ENCODE measurements at places on chromosomes 12 and 14. TPM values are rescaled to one million over a fixed set of nuclear protein-coding genes. Genes with fewer than 3 reads are reported as not detected.

- no peak for DNase-seq
These were observed 274.0 kb downstream of the VRK1 start for GRCh38 chr14:97071177-97071576.

DNA sequence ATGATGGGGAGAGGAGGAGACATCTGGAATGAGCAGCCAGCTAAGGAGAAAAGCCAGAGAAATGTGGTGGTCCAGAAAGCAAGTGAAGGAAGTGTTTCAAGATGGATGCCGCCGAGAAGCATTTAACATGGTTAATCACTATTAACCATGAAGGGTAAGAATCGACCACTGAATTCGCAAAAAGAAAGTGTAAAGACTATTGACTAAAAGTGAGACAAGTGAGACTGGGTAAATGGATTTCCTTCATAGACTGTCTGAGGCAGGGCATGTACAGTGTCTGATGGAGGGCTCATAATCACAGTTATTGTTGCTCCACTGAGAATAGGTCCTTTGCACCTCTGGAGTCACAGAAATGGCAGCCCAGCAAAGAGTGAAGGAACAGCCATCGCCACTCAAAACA is 25.3 kb upstream of the CLMN start:
- no peak for DNase-seq

DNA sequence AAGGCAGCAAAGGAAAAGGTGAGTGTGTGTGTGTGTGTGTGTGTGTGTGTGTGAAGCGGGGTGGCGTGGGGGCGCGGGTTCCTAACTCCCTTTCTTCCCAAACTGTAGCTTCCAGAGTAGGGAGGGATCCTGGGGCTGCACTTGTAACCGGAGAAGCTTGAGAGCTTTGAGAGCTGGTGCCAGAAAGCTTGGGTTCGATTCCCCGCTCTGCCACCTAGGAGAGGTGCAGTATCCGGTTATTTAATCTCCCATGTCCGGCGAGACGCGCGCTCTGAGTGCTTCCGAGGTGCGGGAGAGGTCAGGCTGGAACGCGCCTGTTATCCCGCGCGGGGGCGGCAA is 7.2 kb upstream of the RACGAP1 start:
- no peak for DNase-seq

- DNase-seq, result no peak
These were observed 6.1 kb upstream of the ASIC1 start for GRCh38 chr12:50051101-50051806.

DNA sequence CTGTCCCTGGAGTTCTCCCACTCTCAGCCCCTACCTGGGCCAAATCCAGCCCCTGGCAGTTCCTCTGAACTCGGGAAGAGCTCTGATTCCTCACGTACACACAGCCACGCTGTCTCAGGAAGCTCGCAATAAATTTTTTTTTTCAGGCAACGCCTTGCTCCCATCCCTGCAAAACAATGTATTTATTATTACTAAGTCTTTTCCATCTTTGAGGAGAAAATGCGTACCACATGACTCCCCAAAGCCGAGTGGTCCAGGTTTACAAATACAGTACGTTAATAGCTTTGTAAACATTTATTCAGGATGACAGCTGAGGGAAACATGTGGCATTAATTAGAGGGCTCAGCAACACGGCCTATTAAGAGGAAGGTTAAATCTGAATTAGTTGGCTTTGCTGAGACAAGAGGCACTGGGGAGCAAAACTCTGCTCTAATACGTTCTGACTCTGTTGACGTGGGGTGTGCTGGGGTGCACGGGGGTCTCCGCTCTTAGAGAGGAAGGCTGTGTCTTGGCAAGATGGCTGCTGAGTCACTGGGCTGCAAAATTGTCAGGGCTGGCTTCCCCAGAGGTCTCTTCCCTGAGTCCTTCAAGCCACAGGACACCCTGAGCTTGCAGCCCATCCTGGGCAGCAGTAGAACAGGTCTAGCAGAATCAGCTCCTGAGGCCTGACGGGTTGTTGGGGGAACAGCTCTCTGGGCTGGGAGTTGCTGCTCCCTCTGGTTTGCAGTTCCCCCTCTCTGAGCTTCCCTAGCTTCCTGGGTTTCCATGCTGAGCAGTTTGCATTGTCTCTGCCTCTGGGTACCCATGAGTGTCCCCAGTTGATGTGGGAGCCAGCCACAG is 185.2 kb upstream of the TBX3 start:
- no peak for DNase-seq

DNA sequence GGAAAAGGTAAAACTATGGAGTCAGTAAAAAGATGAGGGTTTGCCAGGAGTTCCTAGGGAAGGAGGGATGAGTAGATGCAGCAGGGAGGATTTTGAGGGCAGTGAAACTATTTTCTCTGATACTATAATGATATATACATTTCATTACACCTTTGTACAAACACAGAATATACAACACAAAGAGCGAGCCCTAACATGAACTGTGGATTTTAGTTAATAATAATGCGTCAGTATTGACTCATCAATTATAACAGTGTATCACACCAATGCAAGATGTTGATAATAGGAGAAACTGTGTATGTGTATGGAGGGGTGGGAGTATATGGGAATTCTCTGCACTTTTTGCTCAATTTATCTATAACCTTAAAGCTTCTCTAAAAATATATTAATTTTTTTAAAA is 404.3 kb upstream of the NOVA1 start:
- DNase-seq, result no peak

DNA sequence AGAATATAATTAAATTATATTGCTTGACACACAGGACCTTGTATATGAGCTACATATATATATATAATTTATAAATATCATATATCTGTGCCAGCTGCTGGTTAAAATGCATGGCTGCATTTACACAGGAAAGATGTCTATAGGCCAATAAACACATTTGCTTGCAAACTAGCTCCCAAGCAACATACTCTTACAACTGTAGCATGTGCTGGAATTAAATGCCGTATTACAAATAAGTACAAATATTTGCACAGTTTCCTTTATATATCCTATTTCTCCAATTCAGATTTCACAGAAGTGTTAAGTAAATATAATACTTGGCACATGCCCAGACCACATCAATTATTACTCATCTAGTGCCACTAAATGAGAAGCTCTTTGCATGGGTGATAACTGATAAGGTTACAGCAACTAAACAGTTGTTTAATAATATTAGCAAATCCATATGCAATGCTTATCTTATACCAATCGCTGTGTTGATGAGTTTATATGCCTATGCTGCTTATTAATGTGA is 66.7 kb upstream of the E2F7 start:
- no peak for DNase-seq

GRCh38 chr12:82842480-82842879 is 155.8 kb downstream of the TMTC2 start:
- no peak for DNase-seq

DNA sequence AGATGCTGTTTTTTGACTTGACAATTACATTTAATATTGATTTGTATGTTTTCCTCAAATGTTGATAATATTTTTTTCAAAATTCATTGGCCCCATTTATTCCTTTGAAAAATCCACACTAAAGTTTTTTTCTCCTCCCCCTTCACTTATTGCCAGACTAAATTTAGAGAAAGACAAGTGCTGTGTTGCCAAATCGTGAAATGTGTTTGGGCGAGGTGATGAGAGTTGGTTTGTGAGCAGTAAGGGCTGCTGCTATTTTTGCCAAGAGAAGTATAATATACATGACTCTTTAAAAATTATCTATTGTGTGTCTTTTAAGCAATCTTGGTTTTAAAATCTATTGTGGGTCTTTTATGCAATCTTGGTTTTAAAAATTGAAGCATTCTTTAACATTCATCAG is 188.9 kb downstream of the PPFIA2 start:
- DNase-seq, result no peak

- no peak for DNase-seq
These were observed 46.9 kb downstream of the RAD52 start for GRCh38 chr12:902581-902980.

- no peak for DNase-seq
These were observed 127.2 kb downstream of the BCAT1 start for GRCh38 chr12:24821691-24822090.

DNA sequence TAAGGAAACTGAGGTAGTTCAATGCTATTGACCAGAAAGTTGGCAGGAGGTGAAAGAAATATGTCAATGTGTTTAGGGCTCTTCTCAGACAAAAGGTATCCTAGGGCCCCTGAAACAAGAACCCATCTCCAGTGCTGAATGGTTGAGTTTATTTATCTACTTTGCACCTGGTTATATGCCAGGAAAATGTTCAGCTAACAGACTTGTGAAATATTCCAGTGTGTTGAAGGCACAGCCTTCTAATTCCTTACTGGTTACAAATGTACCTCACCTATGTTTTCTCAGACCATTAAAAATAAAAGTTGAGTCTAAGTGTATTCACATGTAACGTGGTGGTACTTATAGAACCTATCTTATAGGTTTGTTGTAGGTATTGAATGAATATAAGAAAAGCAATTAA is 511.7 kb upstream of the SEL1L start:
- DNase-seq, result no peak

- DNase-seq, result no peak
These were observed 3.1 kb downstream of the CACNA2D4 start for GRCh38 chr12:1915082-1915968.

DNA sequence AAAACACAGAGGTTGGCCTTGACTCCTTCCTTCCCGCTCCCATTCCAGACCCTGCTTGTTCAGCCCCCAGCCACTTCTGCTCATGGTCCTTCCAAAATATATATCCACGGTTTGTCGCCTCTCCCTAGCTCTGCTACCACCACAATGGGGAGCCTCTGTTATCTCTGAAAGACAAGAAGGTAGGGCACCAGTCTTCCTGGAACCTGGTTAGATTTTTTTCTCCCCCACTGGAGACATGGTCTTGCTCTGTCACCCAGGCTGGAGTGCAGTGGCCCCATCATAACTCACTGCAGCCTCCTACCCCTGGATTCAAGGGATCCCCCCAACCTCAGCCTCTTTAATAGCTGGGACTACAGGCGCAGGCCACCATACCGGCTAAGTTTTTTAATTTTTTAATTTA is 95.7 kb downstream of the PTPN11 start:
- DNase-seq, result no peak

DNA sequence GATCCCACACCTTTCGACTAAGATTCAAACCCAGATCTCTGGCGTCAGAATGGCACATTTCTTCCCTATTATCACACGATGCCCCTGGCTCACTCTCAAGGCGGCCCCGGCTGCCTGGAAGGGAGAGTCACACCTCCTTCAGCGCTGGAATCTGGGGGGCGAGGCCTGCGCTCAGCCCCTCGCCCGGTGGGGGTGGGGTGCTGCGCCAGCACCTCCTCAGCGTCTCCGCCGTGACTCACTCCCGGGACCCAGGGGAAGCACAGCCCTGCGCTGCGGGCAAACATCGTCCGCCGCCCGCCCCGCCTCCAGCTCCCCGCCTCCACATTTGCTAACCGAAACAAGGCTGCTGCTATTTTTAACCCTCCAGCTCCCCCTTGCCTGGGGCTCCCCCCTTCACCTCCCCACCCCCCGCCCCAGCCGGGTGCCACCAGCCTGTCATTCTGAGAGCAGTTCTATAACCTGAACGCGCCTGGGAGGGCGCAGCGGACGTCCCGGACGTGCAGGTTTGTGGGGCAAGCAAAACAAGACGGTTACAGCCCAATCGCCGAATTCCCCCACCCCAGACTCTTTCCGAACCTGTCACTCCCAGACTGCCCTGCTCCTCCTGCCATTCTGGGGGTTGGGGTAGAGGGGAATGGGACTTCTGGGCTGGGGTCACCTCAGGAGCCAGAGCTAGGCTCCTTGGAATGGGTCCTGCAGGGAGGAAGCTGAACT is 6.7 kb downstream of the HDAC7 start:
- DNase-seq, result peak; percentile 81

GRCh38 chr12:28620281-28620680 is 430.0 kb downstream of the CCDC91 start:
- no peak for DNase-seq

- DNase-seq, result no peak
These were observed 61.3 kb upstream of the DICER1 start for GRCh38 chr14:95218472-95219193.

- no peak for DNase-seq
These were observed 10.5 kb downstream of the SERPINA6 start for GRCh38 chr14:94312481-94313246.

- DNase-seq, result no peak
These were observed 60.6 kb downstream of the NCOR2 start for GRCh38 chr12:124506832-124507153.

- DNase-seq, result no peak
These were observed 21.5 kb downstream of the FAM222A start for GRCh38 chr12:109735051-109735521.

- no peak for DNase-seq
These were observed 11.8 kb upstream of the ENDOU start for GRCh38 chr12:47736877-47737676.

DNA sequence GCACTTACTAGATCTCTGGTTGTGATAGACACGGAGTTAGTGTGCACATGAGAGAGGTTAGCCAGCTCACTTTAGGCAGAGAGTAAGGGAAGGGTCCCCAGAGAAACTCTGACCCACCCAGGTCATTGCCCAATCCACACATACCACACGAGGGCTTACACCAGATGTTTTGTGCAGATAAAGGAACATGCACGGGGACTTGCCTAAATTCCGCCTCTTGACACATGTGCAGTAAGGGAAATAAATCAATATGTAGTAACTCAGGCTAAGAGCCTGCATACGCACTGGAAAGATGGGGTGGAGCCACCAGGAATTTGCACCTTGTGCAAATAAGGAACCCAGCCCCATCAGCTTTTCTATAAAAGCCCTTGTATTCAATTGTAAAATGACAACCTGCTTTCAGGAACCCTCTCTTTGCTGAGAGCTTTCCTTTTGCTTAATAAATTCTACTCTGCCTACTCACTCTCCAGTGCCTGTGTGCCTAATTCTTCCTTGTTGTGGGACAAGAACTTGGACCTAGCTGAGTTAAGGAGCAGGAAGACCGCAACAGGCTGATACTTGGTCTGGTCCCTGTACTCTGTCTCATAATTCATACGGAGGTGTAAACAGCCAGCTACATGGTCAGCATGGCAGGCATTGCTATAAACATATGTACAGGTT is 120.2 kb downstream of the EMP1 start:
- no peak for DNase-seq

DNA sequence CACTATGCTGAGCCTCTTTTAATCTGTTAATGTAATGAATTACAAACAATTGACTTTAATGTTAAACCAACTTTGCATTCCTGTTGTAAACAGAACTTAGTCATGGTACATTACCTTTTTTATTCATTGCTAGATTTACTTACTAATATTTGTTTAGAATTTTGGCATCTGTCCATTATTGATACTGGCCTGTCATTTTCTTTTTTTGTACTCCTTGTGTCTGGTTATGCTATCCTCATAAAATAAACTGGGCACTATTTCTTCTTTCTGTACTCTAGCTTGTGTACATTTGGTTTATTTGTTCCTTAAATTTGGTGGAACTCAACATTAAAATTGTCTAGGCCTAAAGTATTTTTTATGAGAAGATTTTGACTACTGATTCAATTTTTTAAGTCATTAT is 32.1 kb downstream of the SPATA7 start:
- DNase-seq, result no peak

Gene FSCB
- not detected for polyA plus RNA-seq

Gene STAC3
- polyA plus RNA-seq, result 7.8 TPM

Gene POTEG
- not detected for polyA plus RNA-seq

Gene RNU4-1
- not detected for polyA plus RNA-seq

Gene NTF3
- polyA plus RNA-seq, result 4.2 TPM

Gene MANSC4
- 0.89 TPM for polyA plus RNA-seq

Gene DPPA3
- polyA plus RNA-seq, result not detected

Gene TAS2R30
- polyA plus RNA-seq, result 0.22 TPM

Gene KRT73
- not detected for polyA plus RNA-seq

Gene DCAF5
- polyA plus RNA-seq, result 60.6 TPM

Gene RDH12
- 0.46 TPM for polyA plus RNA-seq

Data from renal pelvis (tissue), 12 donors.